Kidney (tissue), 22 donors: ENCODE measurements at places on chromosomes 6 and 20. TPM values are rescaled to one million over a fixed set of nuclear protein-coding genes. Genes with fewer than 3 reads are reported as not detected.

- no peaks in the 10 kb centered on the region for H3K27me3 ChIP-seq
- no peak overlapping the region for H3K27ac ChIP-seq
- no peak overlapping the region for H3K4me3 ChIP-seq
- no peaks in the 10 kb centered on the region for H3K36me3 ChIP-seq
- DNase-seq: no peak
Measured at GRCh38 chr6:140909625-140910024, 1223.1 kb upstream of the GJE1 start.

GRCh38 chr6:166861961-166862286 lies 94.4 kb downstream of the RNASET2 start:
- no peaks in the 10 kb centered on the region for H3K4me1 ChIP-seq
- no peaks in the 10 kb centered on the region for H3K36me3 ChIP-seq
- DNase-seq: no peak
- no peak overlapping the region for H3K4me3 ChIP-seq
- H3K27ac ChIP-seq: no peak overlapping the region

Gene APOBEC2
- total RNA-seq: not detected

Gene ADGRF5
- 51.7 TPM for total RNA-seq

- no peaks in the 10 kb centered on the region for H3K36me3 ChIP-seq
- H3K4me1 ChIP-seq: no peaks in the 10 kb centered on the region
- DNase-seq: no peak
- H3K4me3 ChIP-seq: no peak overlapping the region
- H3K27ac ChIP-seq: no peak overlapping the region
Measured at GRCh38 chr6:85864453-85865401, 222.0 kb upstream of the SYNCRIP start.

GRCh38 chr6:144415835-144416237 lies 130.7 kb downstream of the UTRN start:
- H3K27me3 ChIP-seq: no peaks in the 10 kb centered on the region
- no peaks in the 10 kb centered on the region for H3K4me1 ChIP-seq
- no peak overlapping the region for H3K27ac ChIP-seq
- no peak overlapping the region for H3K4me3 ChIP-seq
- no peaks in the 10 kb centered on the region for H3K36me3 ChIP-seq
- no peak for DNase-seq

DNA sequence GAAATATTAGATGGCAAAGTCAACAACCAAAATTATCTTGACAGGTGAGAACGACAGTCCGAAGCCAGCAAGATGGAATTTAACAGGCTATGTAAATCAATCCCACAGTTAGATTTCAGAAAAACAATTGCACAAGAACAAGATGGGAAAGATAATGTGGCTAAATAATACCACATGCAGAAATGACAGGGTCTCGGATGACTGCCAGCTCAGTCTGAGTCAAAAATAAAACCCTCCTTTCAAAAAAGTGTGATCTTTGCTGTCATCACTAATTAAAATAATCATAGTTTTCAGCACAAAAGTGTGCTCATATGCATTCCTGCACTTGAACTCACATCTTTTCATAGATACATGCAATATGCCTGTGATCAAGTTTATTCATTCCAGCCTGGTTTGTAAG lies 25.9 kb downstream of the FOXQ1 start:
- no peak for DNase-seq
- no peaks in the 10 kb centered on the region for H3K36me3 ChIP-seq
- H3K4me1 ChIP-seq: peaks cover 6% of the 10 kb centered on the region
- H3K4me3 ChIP-seq: no peak overlapping the region

Gene TP53TG5
- total RNA-seq: not detected

- no peak overlapping the region for H3K27ac ChIP-seq
- no peak for DNase-seq
- H3K27me3 ChIP-seq: no peaks in the 10 kb centered on the region
- no peaks in the 10 kb centered on the region for H3K36me3 ChIP-seq
Measured at GRCh38 chr6:130559166-130559565, 193.3 kb downstream of the TMEM200A start.

GRCh38 chr6:75492386-75493153 lies 1.0 kb downstream of the FILIP1 start:
- H3K27me3 ChIP-seq: no peaks in the 10 kb centered on the region
- no peak for DNase-seq

DNA sequence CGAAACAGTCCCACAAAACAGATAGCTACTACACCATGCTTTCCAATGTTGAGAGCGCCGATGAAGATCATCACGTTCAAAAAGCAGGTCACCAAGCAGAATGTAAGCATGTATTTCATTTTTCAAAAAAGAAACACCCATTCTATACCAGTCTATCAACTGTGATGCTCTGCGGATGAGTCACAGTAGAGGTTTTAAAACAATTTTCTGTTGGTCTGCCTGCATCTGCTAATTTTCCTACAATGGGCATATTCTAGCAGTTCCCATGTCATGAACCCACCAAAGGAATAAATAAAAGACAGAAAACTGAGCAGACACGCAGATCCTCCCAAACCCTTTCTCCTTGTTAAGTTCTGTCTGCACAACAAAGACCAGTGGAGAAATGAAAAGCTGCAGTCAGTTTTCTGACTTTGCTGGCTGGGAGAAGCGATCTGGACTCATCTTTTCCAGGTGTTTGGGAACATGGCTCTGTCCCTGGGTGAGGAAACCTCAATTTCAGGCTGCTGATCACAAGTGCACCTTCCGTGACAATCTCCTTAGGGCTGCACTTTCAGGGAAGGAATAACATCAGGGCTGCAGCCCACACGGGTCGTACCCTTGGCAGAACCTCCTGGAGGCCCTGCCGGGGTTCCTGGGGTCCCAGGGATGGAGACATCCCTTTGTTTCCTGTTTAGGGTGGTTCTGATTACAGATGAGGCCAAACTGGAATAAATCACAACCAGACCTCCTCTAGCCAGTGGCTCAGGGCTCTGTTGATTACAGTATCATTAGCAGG lies 200.1 kb downstream of the BMP7 start:
- no peaks in the 10 kb centered on the region for H3K27me3 ChIP-seq
- H3K36me3 ChIP-seq: no peaks in the 10 kb centered on the region
- H3K4me1 ChIP-seq: no peaks in the 10 kb centered on the region
- no peak for DNase-seq
- H3K4me3 ChIP-seq: no peak overlapping the region

Gene SNAP25
- 6.2 TPM for total RNA-seq

Gene XKR7
- total RNA-seq: 0.06 TPM

Gene KIAA1755
- 5.1 TPM for total RNA-seq

Gene MACROD2
- total RNA-seq: 10.0 TPM

DNA sequence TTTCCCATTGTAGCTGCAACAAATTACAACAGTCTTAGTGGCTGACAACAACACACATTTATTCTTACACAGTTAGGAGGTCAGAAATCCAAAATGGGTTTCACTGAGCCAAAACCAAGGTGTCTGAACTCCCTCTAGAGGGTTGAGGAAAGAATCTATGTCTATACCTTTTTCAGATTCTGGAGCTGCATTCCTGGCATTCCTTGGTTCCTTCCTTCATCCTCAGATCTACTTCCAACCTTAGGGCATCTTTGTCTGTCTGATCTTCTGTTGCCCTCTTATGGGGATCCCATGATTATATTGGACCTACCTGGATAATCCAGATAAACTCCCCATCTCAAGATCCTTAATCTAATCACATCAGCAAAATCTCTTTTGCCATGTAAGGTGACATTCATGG lies 540.9 kb upstream of the MAP3K7 start:
- H3K27ac ChIP-seq: no peak overlapping the region
- H3K27me3 ChIP-seq: no peaks in the 10 kb centered on the region
- H3K4me1 ChIP-seq: no peaks in the 10 kb centered on the region
- H3K36me3 ChIP-seq: no peaks in the 10 kb centered on the region

- H3K4me3 ChIP-seq: no peak overlapping the region
- no peaks in the 10 kb centered on the region for H3K4me1 ChIP-seq
- no peaks in the 10 kb centered on the region for H3K36me3 ChIP-seq
Measured at GRCh38 chr6:21305893-21306332, 287.6 kb upstream of the SOX4 start.

- no peak overlapping the region for H3K27ac ChIP-seq
- DNase-seq: no peak
- H3K36me3 ChIP-seq: peaks cover 8% of the 10 kb centered on the region
- H3K4me1 ChIP-seq: no peaks in the 10 kb centered on the region
- H3K27me3 ChIP-seq: no peaks in the 10 kb centered on the region
Measured at GRCh38 chr6:37289931-37290330, 32.0 kb upstream of the TMEM217 start.

GRCh38 chr6:170284866-170285469 lies 5.9 kb downstream of the DLL1 start:
- peaks cover 22% of the 10 kb centered on the region for H3K4me1 ChIP-seq
- H3K36me3 ChIP-seq: no peaks in the 10 kb centered on the region
- H3K27ac ChIP-seq: no peak overlapping the region
- peaks cover 8% of the 10 kb centered on the region for H3K27me3 ChIP-seq

Gene MAS1
- total RNA-seq: not detected

DNA sequence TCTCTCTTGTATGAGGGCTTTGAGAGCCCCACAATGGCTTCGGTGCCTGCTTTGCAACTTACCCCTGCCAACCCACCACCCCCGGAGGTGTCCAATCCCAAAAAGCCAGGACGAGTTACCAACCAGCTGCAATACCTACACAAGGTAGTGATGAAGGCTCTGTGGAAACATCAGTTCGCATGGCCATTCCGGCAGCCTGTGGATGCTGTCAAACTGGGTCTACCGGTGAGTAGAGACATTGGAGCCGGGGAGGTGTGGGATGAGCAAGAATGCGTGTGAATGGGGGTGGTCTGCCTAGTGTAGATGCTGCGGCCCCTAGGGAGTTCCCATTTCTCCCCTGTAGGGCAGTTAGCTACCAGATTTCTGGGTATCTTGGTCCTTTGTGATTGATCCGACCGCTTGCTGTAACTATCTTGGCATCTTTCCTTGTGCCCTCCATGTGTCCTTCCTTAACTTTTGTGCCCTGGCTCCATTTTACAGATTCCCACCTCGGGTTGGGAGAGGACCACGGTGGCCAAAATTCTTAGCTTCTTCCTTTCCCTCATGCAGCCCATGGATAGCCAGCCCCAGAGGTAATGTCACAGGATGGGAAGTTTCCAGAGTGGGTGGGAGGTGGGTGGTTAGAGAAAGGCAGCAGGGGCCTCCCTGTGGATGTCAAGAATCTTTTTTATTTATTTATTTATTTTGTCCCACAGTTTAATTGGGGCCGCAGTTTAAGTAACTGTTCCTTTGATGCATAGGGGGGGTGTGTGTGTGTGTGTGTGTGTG lies 6.3 kb downstream of the BRD2 start:
- H3K4me1 ChIP-seq: no peaks in the 10 kb centered on the region
- H3K36me3 ChIP-seq: peaks cover 37% of the 10 kb centered on the region
- H3K27me3 ChIP-seq: no peaks in the 10 kb centered on the region
- no peak overlapping the region for H3K27ac ChIP-seq
- no peak for DNase-seq

Gene SLC2A10
- total RNA-seq: 7.1 TPM
